ENCODE measurements at places on chromosomes 13 and 19.

DNA sequence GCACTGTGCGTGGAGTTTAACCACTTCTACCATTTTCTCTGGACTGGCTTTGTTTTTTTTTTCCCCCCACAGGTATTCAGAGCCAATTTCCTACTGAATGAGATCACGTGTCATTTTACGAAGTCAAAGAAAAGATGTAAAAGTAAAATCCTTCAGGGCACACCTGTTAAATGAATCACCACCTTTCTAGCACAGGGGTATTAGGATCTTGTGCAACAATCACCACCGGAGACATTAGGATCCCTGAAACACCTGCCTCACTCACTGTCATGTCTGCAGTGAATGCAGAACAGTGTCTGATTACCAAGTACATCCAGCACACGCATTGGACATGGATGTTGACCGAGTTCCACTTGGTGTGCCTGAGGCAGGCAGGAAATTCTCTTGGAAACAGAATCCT, 17.2 kb downstream of the BRD4 start:
- DNase-seq, result no peak

DNA sequence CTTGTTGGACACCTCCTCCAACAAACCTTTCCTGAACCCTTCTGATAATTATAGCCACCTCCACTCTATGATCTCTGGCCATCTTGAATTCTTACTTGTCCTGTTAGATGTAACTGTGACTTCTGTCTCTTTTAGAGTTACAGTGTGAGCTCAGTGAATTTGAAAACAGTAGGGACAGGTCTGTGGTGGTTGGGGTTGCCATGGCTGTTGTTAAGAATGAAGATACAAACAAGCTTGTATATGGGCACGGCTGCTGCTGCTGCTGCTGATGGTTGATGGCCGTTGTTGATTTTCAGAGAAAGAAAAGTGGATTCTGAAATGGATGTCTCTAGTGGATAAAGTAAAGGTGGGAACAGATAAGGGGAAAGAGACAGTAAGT, 101.5 kb downstream of the STARD13 start:
- DNase-seq, result no peak

DNA sequence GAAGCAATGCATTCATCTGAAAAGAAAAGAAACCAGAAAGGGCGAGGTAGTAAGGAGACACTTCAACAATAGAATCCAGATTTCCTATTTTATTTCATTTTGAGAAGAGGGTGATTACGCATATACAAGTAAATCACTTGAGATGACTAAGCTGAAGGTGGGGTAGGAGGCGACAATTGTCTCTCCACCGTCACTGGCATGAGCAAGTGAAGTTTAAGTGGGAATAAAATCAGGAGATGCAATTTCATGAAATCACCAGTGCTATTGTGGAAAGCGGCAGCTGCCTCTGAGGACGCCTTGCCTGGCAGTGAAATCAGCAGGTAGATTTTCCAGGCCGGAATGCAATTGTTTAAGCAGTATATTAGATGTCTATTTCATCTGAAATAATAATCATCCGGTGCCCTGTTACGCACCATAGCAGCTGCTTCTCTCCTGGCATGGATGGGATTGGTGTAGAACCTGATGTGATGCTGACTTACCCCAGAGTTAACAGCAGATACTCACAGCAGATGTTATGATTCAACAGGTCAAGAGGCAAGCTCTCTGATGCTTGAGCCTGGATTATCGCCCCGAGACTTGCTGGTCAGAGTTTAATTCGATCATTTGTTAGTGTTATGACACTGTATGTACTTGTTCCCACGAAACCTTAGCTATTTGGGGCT, 64.3 kb downstream of the RASL11A start:
- DNase-seq, result no peak

- no peak for DNase-seq
Observed at GRCh38 chr19:43444531-43445287, 20.7 kb downstream of the LYPD3 start.
